ENCODE measurements at places on chromosomes 7 and 10. TPM values are rescaled to one million over a fixed set of nuclear protein-coding genes. Genes with fewer than 3 reads are reported as not detected.
A peak's percentile ranks its signal among the peaks of the same experiment; 100 is the strongest.

DNA sequence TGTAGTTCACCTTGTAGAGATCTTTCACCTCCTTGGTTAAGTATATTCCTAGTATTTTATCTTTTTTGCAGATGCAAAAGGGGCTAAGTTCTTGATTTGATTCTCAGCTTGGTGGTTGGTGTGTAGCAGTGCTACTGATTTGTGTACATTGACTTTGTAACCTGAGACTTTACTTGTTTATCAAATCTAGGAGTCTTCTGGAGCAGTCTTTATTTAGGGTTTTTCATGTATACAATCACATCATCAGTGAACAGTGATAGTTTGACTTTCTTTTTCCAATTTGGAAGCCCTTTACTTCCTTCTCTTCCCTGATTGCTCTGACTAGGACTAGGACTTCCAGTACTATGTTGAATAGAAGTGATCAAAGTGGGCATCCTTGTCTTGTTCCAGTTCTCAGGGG, 33.8 kb downstream of the GPR22 start:
- no peak for DNase-seq
- H3K27ac ChIP-seq = no peak overlapping the region
- H3K27me3 ChIP-seq = no peaks in the 10 kb centered on the region
- H3K36me3 ChIP-seq = peaks cover 27% of the 10 kb centered on the region
- peaks cover 2% of the 10 kb centered on the region for H3K4me1 ChIP-seq

GRCh38 chr7:40162516-40162915, 27.7 kb downstream of the SUGCT start:
- H3K4me3 ChIP-seq = no peak overlapping the region
- no peak overlapping the region for H3K27ac ChIP-seq
- no peak for DNase-seq
- H3K36me3 ChIP-seq = no peaks in the 10 kb centered on the region

- H3K27me3 ChIP-seq = no peaks in the 10 kb centered on the region
- H3K36me3 ChIP-seq = peaks cover 8% of the 10 kb centered on the region
- no peak for DNase-seq
- H3K27ac ChIP-seq = no peak overlapping the region
Measured at GRCh38 chr7:133945497-133945896, 181.6 kb upstream of the LRGUK start.

GRCh38 chr7:137642031-137642430, 204.7 kb downstream of the DGKI start:
- peaks cover 4% of the 10 kb centered on the region for H3K27me3 ChIP-seq
- no peak overlapping the region for H3K27ac ChIP-seq
- H3K4me3 ChIP-seq = no peak overlapping the region
- H3K36me3 ChIP-seq = no peaks in the 10 kb centered on the region
- no peak for DNase-seq
- no peaks in the 10 kb centered on the region for H3K4me1 ChIP-seq

EBLN1 gene
- total RNA-seq = not detected

GIMAP4 gene
- not detected for total RNA-seq

- H3K36me3 ChIP-seq = peaks cover 1% of the 10 kb centered on the region
- H3K27me3 ChIP-seq = peaks cover 36% of the 10 kb centered on the region
- DNase-seq = no peak
- H3K27ac ChIP-seq = no peak overlapping the region
- H3K4me3 ChIP-seq = no peak overlapping the region
Measured at GRCh38 chr7:69429911-69430383, 168.3 kb upstream of the AUTS2 start.

- H3K36me3 ChIP-seq = no peaks in the 10 kb centered on the region
- no peak overlapping the region for H3K27ac ChIP-seq
- no peak overlapping the region for H3K4me3 ChIP-seq
Measured at GRCh38 chr7:37670436-37670835, 13.1 kb upstream of the GPR141 start.

GIMAP6 gene
- total RNA-seq = not detected

DNA sequence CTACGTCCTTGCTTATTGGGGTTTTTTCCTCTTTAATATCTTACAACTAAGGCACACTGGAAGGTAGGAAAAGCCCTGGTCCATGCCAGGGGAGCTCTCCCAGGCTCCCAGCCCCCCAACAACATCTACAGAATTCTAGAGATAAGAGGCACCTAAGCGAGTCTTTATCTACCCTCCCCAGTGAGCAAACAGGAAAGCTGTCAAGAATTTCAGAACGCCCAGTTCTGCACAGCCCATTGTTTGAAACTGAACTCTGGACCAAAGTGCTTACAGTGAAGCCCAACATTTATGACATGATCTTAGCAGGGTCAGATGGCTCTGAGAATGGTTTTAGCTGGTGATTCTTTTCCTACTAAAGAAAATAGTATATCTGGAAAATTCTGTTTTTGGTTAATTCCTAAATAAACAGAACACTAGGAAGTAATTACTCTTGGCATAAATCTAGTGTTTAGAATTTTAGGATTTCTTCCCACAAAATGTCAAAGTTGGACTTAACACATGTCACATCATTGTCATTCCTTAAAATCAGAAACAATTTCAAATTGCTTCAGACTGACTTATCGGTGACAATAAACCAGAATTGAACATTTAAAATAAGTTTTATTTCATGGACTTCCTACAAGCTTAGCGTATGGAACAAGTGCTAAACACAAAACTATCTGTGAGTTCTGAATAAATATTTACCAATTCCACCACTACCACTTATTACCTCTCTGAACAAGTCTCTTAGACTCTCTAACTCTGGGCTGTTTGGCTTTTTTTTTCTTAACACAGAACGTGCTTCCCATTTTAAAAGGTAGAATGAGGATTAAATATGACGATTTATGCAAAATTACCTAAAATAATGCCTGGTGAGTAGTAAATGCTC, 31.3 kb upstream of the RNF32 start:
- H3K4me3 ChIP-seq = peak overlapping the region; percentile 12
- peak overlapping the region; percentile 90 for H3K27ac ChIP-seq
- no peaks in the 10 kb centered on the region for H3K27me3 ChIP-seq
- H3K36me3 ChIP-seq = peaks cover 1% of the 10 kb centered on the region
- DNase-seq = no peak
- peaks cover 52% of the 10 kb centered on the region for H3K4me1 ChIP-seq

SLC13A1 gene
- total RNA-seq = not detected

DNA sequence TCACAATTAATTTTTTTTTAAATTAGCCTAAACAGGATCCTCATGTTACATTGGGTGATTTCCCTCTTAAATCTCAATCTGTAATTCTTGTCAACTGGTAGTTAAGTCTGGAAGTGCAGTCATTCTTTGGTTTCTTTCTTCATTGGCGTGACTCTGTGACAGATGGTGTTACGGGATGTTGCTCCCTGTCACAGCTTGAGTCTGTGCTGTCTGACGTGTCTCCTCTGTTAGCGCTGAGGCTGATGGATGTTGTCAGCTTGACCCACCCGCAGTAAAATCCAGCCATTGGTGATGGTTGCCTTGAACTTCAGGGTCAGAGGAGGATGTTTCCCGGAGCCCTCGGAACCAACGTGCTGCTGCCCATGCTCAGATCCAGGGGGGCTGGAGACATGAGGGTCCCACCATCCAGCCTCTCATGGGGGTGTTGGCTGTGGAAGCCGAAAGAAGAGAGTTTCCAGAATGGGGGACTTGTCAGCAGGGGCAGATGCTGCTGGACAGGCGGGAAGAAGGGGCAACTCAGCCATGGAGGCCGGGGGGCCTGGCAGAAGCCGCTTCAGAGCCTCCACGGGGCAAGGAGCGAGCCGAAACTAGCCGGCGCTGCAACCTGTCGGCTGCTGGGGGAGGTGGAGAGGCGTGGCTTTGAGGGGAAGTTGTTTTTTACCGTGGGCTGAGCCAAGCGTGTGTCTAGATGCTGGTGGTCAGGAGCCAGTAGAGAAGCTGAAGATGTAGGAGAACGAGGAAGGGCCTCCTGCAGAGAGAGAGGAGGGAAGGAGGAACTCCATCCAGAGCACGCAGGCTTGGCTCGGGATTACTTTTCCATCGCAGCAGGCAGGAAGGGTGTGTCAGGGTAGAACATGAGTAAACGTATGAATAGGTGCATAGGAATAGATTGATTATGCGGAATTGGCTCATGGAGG, 3.5 kb downstream of the SUN1 start:
- H3K4me1 ChIP-seq = peaks cover 13% of the 10 kb centered on the region
- no peak overlapping the region for H3K4me3 ChIP-seq
- H3K27me3 ChIP-seq = no peaks in the 10 kb centered on the region
- peak overlapping the region; percentile 14 for H3K27ac ChIP-seq
- peaks cover 17% of the 10 kb centered on the region for H3K36me3 ChIP-seq

- no peak overlapping the region for H3K4me3 ChIP-seq
- H3K36me3 ChIP-seq = peaks cover 1% of the 10 kb centered on the region
- H3K27me3 ChIP-seq = peaks cover 27% of the 10 kb centered on the region
- H3K4me1 ChIP-seq = peaks cover 9% of the 10 kb centered on the region
- H3K27ac ChIP-seq = no peak overlapping the region
- no peak for DNase-seq
Measured at GRCh38 chr7:39608278-39608677, 15.1 kb upstream of the RALA start.

ANXA8L1 gene
- total RNA-seq = not detected

Measured in progenitor cell of endocrine pancreas (in vitro differentiated cells).